Right kidney (tissue), 9 donors: ENCODE measurements at places on chromosomes 6 and 20.

GRCh38 chr6:122754191-122754731, 25.3 kb upstream of the FABP7 start:
- DNase-seq: no peak

DNA sequence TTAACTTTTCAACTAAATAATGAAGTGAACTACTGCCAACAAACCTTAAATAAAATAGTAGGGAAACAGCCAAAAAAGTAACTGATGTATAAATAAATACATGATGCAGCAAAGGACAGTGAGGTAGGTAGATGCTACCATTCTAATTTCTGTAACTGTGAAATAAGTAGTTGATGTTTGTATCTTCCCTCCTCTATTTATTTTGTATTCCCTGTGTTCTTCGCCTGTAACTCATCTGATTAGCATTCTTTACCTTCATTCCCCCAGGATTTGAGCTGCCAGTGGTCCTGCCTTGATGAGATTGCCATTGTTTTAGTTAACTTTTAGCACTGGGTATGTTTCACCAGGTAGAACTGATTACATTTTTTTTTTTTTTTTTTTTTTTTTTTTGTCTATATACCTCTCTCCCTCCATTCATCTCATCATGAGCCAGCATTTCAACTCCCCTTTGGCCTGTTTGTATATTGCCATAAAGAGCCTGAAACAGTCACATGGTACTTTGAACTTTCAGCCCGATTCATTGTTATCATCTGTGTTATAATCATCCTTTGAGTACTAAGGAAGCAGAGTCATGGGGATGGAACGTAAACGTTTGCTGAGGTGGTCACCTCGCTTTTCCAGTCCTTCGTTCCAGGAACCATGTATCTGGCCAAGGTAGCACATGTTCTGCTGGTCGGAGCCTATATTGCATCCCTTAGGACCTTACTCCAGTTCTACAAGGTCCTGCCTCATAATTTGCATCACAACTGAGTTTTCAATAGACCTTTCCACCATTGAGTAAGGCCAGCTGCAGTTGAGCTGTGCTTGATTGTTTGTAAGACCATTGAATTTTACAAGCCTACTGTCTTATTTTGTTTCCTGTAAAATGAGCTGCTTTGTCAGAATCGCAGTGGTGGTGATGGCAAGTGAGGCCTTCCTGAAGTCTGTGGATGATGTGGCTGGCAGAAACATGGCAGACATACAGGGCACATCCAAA, 107.6 kb downstream of the JAG1 start:
- no peak for DNase-seq

- DNase-seq: no peak
Observed at GRCh38 chr6:118565311-118565960, 17.3 kb downstream of the PLN start.

GRCh38 chr20:50676858-50677257, 14.5 kb downstream of the RIPOR3 start:
- no peak for DNase-seq

DNA sequence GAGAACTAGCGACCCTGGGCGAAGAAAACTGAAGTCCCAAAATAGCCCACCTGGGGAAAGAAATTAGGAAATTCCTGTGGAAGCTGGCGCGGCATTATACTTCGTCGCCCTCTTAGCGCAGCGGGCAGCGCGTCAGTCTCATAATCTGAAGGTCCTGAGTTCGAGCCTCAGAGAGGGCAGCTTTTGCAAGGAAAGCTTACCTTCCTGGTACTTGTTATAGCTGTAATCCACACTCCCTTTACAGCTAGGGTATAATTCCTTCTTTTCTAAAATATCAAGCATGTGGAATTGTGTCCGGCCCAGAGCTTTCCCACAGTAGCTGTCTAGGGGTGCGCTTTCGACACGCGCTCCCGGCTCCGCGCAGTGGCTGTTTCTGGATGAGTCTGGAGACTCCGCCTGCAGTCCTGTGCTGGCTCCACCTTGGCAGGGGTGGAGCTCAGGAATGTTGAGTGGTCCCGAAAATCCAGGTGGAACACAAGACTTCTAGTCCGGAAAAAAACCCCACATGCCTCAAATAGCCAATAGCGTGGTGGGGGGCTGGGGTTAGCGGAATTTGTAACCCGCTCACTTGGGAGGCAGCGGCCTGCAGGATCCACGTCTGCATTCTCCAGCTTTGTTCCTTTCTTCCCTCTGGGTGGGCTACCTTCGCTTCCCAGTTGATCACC, 83.7 kb upstream of the ZNF322 start:
- peak; percentile 20 for DNase-seq

DNA sequence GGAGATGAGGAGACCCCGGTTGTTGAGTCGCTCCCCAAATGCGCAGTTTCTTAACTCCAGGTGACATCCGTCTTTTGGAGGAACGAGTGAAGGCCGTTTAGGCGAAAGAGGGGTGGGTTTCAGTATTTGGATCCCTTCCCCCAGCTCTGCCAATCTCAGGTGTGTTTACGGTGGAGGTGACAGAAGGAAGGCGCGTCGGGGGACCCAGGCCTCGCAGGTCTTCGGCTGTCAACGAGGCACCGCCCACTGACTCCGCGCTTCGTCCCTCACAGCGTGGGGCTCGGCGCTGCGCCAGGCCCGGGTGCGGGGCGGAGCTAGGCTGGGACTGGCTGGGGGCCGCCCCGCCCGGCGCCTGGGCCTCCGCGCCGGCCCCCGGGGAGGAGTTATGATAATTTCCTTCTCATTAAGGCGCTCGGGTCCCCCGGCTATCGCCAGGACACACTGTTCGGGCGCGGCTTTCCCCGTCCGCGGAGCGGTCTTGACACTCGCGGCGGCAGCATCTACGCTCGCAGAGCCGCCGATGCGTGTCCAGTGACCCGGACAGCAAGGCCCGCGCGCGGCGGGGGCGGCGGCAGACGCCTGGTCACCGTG, at the start of gene TFAP2C:
TFAP2C (plus strand) TSS at position 434 of the 591 bp plus-strand sequence. CDS start 239 bp downstream, outside the sequence.
- peak; percentile 78 for DNase-seq

DNA sequence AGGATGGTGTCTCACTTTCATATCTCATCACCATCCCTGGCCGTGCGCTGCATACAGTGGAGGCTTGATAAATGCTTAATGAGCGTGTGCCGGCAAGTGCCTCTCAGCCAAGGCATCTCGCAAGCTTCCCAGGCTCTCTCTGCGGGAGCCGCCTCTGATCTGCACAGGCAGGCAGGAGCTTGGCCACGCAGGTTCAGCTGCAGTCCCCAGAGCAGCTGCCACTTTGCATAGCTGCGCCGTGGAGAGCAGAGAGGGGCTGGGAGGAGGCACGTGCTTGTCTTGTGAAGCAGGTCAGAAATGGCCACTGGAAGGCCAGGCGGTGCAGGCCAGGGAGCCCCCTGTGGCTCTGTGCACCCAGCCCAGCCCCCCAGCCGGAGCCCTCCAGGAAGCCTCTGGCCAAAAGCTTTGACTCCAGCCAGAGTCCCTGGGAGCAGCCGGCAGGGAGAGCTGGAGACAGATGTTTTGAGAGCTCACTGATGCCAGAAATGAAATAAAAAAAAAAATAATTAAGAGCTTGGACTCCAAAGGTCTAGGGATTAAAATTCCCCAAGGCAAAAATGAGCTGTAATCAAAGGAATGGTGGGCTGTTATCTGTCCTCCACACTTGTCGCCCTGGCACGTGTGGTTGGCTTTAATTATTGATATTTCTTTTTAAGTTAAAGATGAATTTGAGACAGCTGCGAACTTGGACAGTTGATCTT, 377.0 kb downstream of the CDH4 start:
- peak; percentile 22 for DNase-seq

DNA sequence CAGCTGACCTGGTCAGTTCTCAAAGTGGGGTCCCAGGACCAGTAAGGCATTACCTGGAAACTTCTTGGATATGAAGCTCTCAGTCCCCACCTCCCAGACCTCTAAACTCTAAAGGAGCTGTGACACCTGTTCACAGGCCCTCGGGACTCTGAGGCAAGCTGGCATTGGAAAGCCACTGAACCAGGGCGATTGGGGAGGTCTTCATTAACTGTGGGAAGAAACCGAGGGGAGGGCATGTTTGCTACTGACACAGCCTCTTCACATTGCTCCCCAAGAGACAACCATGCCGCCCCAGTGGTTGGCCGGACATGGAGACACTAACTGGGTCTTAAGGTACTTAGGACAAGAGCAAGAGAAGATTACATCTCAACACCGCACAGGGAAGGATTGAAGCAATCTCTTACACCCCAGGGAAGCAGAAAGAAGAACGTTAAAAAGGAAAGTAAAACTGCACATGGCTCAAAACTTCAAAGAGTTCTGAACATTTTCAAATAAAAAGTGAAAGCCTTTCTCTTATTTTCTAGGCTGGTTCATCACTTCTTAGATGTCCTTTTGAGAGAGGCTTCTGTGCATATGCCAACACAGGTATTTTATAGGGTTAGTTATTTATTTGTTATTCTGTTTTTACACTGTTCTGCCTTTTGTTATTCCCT, 210.0 kb upstream of the CST7 start:
- no peak for DNase-seq

DNA sequence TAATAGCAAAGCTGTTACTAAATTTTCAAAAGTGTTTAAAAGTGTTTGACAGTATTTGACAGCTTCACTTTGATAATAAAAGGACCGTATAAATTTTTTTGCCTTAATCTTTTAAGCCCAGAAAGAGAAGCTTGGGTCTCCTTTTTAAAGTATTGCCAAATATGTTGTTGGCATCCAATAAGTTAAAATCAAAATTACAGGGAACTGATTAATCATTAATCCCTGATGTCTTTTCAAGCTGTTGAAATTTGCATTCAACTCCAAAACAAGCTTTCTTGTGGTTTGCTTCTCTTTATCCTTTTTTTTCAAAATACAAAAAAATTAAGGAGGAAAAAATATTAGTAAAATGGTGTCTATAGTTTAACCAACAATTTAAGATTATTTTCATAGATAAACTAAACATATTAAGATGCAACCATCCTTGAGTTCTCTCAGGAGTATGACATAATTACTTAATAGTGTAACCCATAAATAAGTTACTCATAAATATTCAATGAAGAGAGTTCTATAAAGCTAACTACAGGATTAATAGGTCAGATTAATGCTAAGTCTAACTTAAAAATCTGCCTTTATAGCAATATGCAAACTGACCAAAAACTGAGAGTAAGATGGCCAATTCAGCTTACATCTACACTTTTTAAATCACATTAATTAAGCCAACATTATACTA, 27.0 kb upstream of the CALHM6 start:
- no peak for DNase-seq

DNA sequence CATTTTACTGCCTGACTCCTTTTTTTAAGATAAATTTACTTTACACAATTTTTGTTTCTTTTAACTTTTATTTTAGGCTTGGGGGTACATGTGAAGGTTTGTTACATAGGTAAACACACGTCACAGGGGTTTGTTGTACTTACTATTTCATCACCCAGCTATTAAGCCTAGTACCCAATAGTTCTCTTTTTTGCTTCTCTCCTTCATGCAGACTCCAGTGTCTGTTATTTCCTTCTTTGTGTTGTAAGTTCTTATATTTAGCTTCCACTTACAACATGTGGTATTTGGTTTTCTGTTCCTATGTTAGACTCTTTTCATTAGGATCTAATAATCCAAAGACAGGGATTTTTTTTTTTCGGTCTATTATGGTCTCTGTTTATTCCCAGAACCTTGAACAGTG, 83.5 kb upstream of the CCN6 start:
- no peak for DNase-seq

- DNase-seq: no peak
Observed at GRCh38 chr6:134020071-134020470, 32.4 kb downstream of the SLC2A12 start.

DNA sequence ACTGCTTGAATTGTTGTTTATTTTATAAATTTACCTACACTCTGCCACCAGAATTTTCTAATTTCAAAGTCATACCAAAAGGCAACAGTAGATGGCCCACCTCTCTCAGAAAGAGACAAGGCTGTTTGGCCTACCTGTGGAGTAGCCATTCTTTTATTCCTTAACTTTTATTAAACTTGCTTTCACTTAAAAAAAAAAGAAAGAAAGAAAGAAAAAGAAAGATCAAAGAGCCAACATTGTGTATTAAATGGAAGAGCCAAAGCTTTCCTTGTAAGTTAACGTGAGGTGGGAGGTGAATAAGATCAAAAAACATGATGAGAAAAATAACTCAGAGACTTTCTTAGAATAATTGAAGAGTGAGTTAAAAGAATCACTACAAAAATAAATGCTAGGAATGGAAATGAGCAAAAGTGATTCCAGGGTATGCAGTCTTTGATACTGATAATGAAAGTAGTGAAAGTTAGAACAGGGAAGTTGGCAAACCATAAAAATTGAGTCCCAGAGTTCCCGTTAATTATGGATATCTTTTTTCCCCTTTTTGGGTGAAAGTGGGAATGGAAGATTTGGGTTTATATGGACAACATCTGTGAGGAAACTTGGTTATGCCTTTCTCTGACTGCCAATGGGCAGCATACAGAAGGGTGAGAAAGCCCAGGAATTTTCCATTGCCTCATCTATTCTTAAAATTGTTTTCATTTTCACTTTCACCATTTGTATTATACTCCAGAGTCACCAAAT, 35.9 kb upstream of the MYB start:
- DNase-seq: no peak

DNA sequence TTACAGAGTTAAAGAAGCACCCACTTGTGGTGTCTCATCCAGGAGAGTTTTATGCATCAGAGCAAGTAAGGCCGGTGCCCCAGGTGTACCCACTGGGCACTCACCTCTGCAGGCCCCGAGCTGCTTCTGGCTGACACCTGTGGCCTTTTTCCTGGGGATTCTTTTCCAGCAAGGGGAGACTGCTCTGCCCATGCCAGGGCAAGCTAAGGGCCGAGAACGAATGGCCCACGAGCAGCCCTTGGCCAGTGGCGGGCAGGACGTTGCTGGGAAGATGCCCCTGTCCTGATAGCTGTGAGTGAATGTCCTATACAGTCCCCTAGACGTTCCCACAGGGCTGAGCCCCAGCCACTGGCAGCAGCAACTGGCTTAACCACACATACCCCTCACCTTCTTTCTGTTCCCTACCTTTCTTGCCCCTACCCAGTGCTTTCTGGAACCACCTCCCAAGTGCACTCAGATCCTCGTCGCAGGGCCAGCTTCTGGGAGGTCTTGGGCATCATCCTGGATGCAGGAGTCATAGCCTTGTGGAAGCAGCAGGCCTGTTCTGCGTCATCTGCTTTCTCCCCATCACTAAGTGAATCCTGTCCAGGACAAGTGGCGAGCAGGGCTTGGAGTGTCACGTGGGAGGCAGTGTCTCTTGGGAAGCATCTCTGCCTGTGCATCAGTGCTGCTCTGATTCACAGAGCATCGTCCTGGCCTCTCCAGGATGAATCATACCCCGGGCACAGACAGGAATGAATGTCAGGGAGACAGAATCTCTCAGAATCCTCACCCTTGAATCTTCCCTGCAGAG, 32.5 kb downstream of the SYNDIG1 start:
- DNase-seq: no peak

GRCh38 chr20:47551841-47552240, 50.2 kb downstream of the NCOA3 start:
- no peak for DNase-seq

- no peak for DNase-seq
Observed at GRCh38 chr6:154243793-154244750, 112.5 kb downstream of the IPCEF1 start.

- DNase-seq: no peak
Observed at GRCh38 chr20:52768694-52769093, 203.5 kb upstream of the TSHZ2 start.

DNA sequence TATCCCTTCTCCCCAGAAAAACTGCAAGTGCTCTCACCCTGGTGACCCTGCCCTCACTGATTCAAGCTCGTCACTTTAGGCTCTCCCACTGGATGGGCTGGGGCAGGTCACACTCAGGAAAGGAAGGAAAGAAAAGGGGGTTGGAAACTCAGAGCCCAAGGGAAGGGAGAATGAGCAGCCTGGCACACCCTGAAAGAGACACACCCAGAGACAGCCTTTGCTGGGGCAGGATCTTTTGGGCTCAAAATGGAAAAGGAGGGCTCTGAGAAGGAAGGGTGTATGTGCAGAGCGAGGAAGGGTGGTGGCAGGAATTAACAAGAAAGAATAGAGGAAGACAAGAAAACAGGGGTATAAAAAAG, 2.5 kb downstream of the PPP1R18 start:
- DNase-seq: no peak
